ENCODE measurements at places on chromosomes 4 and X.
A peak's percentile ranks its signal among the peaks of the same experiment; 100 is the strongest.

DNA sequence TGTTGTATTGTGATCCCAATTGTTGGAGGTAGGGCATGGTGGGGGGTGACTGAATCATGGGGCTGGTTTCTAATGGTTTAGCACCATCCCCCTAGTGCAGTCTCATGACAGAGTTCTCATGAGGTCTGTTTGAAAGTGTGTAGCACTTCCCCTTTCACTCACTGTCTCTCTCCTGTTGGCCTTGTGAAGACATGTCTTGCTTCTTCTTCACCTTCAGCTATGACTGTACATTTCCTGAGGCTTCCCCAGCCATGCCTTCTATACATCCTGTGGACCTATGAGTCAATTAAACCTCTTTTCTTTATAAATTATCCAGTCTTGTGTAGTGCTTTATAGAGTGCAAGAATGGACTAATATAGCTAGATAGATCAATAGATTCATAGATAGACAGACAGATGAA, 230.0 kb downstream of the MAGEE1 start:
- DNase-seq: no peak

DNA sequence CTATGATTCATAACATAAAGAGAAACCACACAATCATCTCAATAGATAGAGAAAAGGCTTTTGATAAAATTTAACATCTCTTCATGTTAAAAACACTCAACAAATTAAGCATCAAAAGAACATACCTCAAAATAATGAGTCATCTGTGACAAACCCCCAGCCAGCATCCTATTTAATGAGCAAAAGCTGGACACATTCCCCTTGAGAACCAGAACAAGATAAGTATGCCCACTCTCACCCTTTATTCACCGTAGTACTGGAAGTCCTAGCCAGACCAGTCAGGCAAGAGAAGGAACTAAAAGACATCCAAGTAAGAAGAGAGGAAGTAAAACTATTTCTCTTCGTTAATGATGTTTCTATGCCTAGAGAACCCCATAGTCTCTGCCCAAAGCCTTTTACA, 507.2 kb downstream of the PABPC4L start:
- DNase-seq: no peak

DNA sequence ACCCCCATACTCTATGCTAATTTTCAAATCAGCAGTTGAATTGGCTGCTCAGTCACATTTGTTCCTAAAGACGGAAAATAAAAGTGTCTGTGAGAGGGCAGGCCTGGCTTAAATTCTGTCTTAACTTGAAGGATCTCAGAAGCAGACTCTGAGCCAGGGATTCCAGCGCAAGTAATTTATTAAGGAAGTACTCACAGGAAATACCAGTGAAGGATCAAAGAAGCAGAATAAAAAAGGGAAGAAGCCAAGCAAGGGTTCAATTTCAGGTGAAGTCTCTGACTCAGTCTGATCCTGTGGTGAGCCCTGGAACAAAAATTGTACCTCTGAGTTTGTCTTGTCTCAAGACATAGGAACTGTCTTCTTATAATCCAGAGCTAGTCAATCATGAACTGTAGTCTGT, 52.2 kb downstream of the IL1RAPL1 start:
- no peak for DNase-seq

GRCh38 chrX:152537373-152537772, 86.3 kb upstream of the GABRA3 start:
- DNase-seq: no peak

- DNase-seq: peak; percentile 37
Measured at GRCh38 chr4:74056858-74057562, 18.5 kb upstream of the CXCL3 start.

GRCh38 chr4:40685300-40685699, 55.6 kb upstream of the RBM47 start:
- peak; percentile 23 for DNase-seq

- DNase-seq: no peak
Measured at GRCh38 chr4:123393721-123394120, 2.9 kb upstream of the SPRY1 start.

GRCh38 chrX:51334276-51334675, 1.7 kb downstream of the NUDT10 start:
- DNase-seq: no peak

- no peak for DNase-seq
Measured at GRCh38 chr4:48668254-48669017, 111.6 kb downstream of the FRYL start.

DNA sequence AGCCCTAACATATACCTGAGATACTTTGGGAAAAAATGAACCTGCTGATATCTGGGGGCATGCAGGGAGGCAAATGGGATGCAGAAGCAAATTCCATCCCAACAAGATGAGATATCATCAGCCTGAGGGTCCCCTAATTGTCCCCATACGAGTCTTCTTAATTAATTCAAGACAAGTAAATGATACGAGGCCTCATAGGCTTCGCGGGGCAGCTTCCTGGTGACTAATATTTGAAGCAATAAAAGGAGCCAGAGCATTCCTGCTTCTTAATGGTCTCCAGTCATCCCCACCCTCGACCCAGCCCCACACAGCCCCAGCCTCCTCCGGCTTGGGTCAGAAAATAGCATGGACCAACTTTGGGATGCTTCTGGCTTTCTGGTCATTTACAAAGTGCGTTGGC, 99.6 kb upstream of the MSX1 start:
- no peak for DNase-seq

DNA sequence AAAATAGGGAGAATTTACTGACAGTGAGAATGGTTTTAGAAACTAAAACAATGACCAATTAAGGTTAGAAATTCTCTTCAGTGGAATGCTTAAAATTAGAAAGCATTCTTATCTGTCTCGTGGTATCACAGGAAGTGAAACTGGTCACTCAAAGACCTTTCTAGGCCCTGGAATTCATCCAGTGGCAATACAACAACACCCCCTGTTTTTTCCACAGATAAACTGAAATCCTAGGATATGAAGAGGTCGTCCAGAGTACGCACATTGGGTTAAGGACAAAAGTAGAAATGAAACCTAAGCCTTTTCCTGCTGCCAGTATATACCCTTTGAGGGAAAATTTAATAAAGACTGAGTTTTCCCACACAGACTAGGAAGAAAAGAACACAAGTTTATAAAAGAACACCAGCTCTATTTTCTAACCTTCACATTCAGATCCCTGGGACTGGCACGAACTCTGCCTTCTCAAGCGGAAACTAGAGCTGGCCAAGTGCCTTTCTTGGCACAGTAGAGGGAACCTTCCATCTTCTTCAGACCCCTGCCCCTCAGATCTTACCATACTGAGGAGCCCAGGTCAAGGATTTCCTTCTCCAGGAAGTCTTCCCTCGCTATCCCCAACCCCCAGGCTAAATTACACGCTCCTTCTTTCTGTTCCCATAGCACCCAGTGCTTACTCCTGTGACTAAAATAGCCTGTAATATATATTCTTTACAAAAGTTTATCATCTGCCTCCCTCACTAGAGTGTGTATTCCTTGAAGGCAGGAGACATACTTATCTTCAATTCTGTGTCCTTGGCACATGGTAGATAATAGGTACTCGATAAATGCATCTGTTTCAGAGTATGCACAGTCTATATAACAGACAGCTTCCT, 16.9 kb downstream of the LHFPL1 start:
- no peak for DNase-seq

DNA sequence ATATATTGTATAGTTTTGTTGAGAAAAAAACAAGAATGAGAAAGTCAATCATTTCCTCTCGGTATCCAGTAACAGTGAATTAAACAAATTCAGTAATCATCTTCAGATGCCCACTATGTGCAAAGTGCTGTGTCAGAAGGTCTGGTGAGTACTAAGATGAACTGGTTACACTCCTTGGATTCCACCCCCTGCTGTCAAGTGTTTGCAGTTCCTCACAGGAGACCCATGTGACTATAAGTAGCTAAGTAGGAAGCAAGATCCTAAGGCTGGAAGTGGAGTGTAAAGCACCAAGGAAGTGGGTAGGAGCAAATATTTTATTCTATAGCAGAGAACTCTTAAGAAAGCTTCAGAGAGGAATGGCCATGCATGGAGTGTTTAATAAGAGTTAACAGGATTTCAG, 73.6 kb downstream of the SNX25 start:
- DNase-seq: no peak

- no peak for DNase-seq
Measured at GRCh38 chrX:115709039-115709438, 148.1 kb downstream of the PLS3 start.

- no peak for DNase-seq
Measured at GRCh38 chr4:111802191-111802590, 343.1 kb upstream of the FAM241A start.

GRCh38 chr4:175405961-175406360, 406.1 kb downstream of the GPM6A start:
- no peak for DNase-seq

DNA sequence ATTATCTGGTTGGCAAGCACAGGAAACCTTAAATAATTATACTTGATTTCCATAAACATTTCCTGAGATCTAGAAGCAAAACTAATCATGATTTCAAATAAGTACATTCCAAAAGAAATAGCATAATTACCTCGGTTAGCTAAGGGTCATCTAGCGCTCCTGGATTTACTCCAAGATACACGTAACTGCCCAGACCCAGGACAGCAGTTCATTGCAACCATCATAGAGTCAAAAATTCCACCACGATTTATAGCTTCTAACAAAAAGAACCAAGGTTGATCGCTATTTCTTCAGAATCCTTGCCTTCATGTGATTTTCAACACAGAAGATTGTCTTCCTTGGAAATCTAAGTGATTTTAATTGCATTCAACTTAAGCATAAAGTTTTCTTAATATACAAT, 1235.5 kb upstream of the TENM3 start:
- no peak for DNase-seq

GRCh38 chr4:108036213-108036612, 46.5 kb downstream of the HADH start:
- no peak for DNase-seq

DNA sequence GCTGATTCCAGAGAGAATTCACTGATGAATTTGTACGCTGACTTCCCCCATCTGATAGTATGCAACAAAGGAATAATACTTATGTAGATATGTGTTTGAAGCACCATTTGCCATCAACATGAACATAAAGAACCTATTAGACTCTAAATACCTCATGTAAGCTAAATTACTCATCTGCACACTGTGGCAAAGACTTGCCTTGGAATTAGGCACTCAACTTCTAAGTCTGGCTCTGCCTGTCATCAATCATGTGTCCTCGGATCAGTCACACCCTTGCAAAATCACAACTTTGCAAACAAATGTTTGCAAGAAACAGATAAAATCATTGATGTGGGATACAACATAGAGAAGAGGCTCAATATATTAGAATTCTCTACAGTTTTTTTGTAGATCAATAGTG, 169.9 kb upstream of the LDB2 start:
- no peak for DNase-seq

- no peak for DNase-seq
Measured at GRCh38 chrX:69229436-69229835, 64.2 kb upstream of the PJA1 start.

GRCh38 chrX:107205770-107206696, at the start of the genes DNAAF6 and NUP62CL:
Gene DNAAF6, plus strand, starts transcription at chrX:107206611. Its CDS starts 6,265 bp downstream, at chrX:107212876.
Gene NUP62CL, minus strand, starts transcription at chrX:107206433. Its CDS starts 31,287 bp downstream, at chrX:107175146.
- no peak for DNase-seq

DNA sequence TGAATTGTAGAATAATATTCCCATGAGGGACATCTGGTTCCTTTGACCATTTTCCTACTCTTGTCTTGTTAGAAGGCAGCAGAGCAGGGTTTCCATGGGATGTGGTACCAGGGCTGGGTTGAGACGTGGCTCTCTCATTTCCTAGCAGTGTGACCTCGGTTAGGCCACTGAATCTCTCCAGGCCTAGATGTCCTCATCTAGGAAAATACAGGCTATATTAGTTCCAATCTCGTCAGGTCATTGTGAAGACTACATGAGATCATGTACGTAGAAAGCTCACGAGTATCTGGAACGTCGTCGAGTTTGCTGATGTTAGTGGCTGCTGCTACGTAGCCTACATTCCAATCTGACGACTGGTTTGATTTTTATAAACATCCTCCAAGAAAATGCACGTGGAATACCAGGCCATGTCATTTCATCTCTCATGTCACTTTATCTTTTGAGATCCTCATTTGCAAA, 278.2 kb upstream of the GATB start:
- no peak for DNase-seq

GRCh38 chrX:98207947-98208346, 1324.2 kb downstream of the RPA4 start:
- DNase-seq: no peak

DNA sequence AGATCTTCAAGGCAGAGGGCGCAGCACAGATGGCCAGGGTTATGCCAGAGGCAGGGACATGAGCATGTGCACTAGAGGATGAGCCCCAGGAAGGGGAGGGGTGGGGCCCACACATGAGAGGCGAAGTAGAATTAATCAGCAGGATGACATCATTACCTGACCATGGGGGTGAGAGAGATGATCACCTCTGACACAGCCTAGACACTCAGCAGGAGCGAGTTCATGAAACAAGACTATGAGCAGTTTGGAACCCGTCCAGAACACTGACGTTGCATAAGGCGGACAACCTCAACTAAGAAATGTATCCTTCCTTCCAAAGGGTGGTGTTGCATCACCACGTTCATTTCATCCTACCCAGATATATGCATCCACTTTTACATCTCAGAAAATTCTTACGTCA, 446.7 kb upstream of the TENM3 start:
- no peak for DNase-seq

GRCh38 chr4:40471923-40472322, 136.8 kb downstream of the CHRNA9 start:
- DNase-seq: no peak

DNA sequence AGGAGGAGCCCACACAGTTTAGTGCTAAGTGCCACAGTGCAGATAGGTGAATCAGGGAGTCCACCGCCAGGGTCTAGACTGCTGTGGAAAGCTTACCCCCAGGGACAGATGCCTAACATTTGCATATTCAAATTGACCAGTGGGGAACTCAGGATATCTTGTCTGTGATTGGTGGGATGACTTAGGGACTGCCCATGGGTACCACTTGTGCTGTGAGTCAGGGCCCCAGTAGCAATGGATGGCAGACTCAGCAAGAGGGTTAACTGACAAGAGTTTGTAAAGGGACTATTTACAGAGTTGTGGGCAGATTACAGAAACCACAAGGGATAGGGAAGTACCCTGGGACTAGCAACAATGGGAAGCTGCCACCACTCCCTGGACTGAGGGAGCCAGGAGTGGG, 282.1 kb downstream of the BCOR start:
- no peak for DNase-seq

- no peak for DNase-seq
Measured at GRCh38 chrX:8604131-8604530, 127.8 kb downstream of the ANOS1 start.

- no peak for DNase-seq
Measured at GRCh38 chr4:185343726-185344581, 51.8 kb downstream of the LRP2BP start.

DNA sequence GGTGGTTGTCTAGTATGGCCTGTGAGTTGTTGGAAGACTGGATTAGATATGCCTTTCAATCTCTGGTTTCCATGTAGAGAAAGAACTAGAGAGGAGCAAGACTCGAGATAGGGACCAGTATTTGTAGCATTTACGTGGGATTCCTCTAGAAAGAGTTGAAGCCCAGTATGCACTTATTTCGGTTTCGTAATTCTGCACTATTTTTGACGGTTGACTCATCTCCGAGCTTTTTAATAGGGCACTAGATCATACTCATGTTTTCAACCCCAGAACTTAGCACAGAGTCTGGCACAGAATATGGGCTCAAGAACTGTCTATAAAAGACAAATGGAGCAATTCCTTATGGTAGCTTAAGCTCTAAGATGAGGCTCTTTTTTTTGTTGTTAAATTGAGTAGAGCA, 15.7 kb downstream of the HELT start:
- DNase-seq: no peak

GRCh38 chr4:85406185-85406584, 68.8 kb upstream of the ARHGAP24 start:
- no peak for DNase-seq

All from amniotic stem cell (primary cell).